Left ventricle myocardium superior (tissue), 1 donor: ENCODE measurements at places on chromosomes 1 and 21. TPM values are rescaled to one million over a fixed set of nuclear protein-coding genes. Genes with fewer than 3 reads are reported as not detected.

Gene TFF2
- not detected for total RNA-seq

Gene CYP4A22
- total RNA-seq = not detected

Gene DMRTA2
- total RNA-seq = not detected

Gene MIXL1
- total RNA-seq = not detected

Gene CA6
- total RNA-seq = not detected

Gene KMO
- 0.22 TPM for total RNA-seq
